ENCODE measurements at places on chromosomes 16 and 17.

- no peak for DNase-seq
These were observed 17.9 kb upstream of the ALOX15B start for GRCh38 chr17:8020776-8021564.

- no peak for DNase-seq
These were observed 69.6 kb downstream of the RNF213 start for GRCh38 chr17:80330276-80330675.

DNA sequence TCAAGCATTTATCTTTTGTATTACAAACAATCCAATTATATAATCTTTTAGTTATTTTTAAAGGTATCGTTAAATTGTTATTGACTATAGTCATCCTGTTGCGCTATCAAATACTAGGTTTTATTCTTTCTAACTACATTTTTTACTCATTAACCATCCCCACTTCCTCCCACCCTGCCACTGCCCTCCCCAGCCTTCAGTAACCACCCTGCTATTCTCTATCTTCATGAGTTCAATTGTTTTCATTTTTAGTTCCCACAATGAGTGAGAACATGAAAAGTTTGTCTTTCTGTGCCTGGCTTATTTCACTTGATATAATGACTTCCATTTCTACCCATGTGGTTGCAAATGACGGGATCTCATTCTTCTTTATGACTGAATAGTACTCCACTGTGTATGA lies 94.1 kb upstream of the MYOCD start:
- no peak for DNase-seq

DNA sequence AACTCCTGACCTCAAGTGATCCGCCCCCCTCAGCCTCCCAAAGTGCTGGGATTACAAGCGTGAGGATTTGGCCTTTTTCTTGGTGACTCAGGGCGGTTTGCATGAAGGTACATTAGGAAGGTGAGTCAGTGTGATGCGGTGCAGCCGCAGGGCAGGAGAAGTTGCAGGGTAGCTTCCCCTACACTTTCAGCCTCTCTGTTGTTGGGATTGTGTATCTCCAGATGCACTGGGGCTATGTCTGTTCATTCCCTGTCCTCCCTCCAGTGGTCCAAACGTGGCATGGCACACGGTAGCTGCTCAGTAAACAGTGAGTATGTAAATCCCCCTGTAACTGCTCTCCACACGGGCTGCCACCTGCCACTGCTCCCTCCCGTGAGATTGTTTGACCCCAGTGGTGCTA lies 109.1 kb upstream of the CDC42EP4 start:
- no peak for DNase-seq

- DNase-seq: no peak
These were observed 3.7 kb downstream of the FTO start for GRCh38 chr16:53707671-53708070.

GRCh38 chr17:42774066-42774745 lies 957 bp downstream of the VPS25 start:
- no peak for DNase-seq

DNA sequence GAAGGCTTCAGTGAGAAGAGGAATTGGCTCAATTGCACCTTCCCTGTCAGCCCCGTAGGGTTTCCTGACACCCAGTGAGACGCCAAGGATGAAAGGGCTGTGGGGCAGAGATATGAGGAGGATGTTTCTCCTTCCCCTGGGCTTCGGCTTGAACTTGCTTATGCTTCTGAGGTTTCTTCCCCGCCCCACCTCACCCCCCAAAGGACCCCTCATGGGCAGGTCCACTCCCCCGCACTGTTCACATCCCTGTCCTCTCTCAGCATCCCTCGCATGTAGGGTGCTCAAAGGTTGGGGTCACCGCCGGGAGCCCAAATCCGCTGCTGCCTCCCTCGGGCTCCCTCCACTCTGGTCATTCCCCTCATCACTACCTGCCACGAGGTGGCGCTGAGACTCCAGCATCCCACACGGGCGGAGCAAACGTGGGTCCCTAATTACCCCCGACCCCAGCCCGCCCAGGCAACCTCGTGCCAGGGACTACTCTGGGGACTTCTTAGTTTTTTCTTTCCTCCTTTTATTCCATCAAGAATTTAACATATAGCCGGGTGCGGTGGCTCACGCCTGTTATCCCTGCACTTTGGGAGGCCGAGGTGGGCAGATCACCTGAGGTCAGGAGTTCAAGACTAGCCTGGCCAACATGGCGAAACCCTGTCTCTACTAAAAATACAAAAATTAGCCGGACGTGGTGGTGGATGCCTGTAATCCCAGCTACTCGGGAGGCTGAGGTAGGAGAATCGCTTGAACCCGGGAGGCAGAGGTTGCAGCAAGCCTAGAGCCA lies 3.3 kb upstream of the TRARG1 start:
- peak; percentile 62 for DNase-seq

- DNase-seq: peak; percentile 92
These were observed at the start of gene MIEN1 for GRCh38 chr17:39730095-39730921. Gene MIEN1 (minus strand): TSS chr17:39730532. CDS start chr17:39730495, 37 bp downstream.

DNA sequence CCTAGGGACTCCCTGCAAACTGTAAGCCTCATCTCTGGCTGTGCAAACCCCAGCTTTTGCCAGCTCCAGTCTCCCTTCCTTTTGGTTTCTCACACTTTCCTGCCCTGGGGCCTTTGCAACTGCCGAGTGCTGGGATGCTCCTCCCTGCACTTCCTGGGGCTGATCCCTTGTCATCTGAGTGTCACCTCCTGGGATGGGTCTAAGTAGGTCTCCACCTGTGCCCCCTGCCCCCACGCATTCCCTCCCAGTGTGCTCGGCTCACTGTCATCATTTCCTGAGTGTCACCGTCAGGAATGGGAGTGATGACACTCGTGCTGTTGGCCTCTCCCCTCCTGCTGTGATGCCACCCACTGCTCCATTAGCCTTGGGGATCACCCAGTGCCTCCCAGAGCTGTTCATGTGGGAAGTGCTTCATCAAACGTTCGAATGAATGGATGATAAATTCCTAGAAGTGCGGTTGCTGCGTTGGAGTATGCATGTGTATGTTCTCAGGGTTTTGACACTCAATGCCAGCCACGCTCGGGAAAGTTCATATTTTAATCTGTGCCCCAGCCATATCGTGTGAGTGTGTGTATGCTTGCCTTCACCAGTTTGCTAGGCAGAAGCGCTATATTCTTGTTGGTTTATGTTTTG lies 189.9 kb downstream of the NTN1 start:
- no peak for DNase-seq

GRCh38 chr16:86762095-86762494 lies 183.7 kb downstream of the FOXL1 start:
- DNase-seq: no peak

GRCh38 chr16:74748616-74749026 lies 26.0 kb downstream of the FA2H start:
- no peak for DNase-seq

DNA sequence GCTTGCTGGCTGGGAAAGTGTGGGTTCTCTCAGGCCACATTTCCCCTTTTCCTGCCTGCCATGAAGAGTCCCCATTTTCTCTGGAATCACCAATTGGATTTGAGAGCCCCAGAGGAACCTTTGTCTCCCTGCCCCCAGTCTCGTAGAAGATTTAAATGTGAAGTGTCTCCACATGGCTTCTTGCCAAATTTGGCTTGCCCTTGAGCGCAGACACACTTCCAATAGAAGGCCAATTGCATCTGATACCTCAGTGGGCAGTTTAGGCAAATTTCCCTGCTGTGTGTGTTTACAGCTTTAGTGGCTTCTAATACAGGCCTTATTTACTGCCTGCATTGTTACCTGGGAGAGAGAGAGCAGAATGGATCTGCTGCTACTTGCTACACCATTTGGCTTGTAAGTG lies 29.7 kb downstream of the CDK5R1 start:
- no peak for DNase-seq

DNA sequence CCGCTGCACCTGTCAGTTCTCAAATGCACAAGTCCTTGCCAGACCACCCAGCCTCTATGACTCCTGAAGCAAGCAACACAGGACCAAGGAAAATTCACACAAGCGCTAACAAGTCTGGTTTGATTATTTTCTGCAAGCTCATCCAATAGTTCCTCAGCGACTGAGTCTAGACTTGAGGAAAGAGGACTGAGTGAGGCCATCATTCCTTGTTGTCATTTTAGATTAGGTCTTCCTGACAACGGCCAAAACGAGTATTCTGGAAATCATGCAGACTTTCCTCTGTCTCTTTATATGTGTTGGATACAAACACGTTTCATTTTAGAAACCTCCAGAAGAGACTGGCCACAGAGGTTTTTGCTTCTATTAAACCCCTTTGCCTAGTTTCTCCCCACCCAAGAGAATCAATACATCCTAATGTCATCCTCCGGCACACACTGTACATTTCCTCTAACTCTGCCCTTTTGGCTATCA lies 561 bp downstream of the CCDC47 start:
- DNase-seq: no peak

DNA sequence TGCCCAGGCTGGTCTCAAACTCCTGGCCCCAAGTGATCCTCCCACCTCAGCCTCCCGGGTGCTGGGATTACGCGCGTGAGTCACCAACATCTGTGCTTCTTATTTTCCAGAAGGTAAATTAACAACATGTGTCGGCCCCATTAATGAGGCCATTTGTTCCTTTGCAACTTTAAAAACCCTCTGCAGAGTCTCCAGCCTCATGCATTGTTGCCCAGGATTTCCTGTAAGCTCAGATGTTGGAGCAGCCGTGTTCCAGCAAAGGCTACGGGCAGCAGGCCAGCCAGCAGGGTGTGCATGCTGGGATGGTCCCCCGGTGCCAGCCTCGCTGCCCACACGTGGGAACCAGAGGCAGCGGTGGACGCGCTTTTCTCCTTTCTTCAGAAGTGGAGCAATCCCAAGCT lies 19.1 kb upstream of the HEXD start:
- DNase-seq: no peak

GRCh38 chr17:50265212-50265611 lies 9.1 kb upstream of the TMEM92 start:
- no peak for DNase-seq

Measured in stimulated activated CD4-positive, alpha-beta T cell treated with anti-CD3 and anti-CD28 coated beads, Interleukin-1b, Interleukin-23, amount 100 ng/mL, for 48 hours (primary cell).